ENCODE measurements at places on chromosomes 16 and 17. TPM values are rescaled to one million over a fixed set of nuclear protein-coding genes. Genes with fewer than 3 reads are reported as not detected.

DNA sequence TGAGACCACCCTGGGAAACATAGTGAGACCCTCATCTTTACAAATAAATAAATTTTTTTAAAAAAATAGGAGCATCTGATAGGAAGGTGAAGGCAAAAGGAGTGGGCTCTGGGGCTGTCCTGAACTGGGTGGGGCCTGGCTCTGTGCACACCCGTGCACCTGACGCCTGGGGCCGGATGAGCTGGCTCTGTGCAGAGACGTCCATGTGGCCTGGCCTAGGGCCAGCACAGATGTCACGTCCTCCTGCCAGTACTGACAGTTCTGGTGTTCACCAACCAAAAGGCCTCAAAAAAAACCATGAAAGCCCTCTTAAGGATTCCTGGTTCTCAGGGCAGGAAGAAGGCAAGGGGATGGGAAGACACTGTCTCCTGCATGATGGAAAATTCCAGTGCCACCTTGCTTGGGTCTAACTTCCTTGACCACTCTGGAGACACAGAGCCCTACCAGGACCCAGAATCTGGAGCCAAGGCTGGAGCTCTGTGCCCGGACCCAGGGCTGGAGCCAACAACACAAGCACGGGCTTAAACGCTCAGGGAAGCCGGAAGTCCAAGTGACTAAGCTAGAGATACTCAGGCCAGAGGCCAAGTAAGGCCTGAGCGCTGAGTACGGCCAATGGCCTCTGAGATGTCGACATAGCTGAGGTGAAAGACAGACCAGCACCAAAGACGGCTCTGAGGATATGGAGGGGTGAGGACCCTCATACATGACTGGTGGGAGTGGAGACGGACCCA is 32.9 kb downstream of the COPRS start:
- DNase-seq: peak; percentile 48

DNA sequence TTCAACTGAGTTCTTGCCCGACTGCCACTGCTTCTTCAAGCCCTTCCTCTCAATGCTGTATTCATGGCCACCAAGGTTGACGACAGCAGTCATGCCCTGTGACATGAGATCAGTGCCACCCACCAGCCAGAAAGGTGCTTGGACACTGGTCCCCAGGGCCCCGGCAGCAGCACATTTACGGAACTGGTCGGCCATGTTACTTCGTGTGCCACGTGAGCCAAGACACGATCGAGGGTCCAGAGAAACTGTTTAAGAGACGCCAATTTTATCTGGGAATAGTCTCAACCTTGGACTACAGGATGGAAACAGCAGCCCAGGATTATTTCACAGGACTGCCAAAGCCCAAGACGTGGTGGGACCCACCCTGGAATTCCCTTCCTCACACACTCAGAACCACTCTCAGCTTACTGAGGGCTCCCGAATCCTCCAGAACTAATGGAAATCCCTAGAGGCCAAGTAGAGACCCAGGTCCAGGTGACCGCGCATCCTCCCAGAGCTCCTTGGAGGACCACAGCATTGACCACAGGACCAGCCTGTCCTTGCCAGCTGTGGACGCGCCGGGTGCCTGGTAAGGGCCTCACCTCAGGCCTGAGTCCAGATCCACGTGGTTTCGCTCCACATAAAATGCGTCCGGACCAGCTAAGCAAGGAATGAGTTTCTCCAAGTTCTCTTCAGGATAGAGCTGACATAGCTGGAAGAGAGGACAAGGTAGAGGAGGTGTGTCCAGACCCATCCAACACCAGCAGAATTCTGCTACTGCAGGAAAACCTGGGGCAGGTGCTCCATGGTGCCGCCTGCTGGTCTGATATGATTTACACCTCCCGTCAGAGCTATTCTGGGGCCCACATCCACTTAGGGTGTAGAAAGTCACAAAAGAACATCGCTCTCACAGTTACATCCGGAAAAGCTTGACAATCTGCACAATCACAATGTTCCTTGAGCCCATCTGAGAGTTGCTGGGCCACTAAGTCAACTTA is 28.2 kb downstream of the MAP1LC3B start:
- DNase-seq: no peak

DNA sequence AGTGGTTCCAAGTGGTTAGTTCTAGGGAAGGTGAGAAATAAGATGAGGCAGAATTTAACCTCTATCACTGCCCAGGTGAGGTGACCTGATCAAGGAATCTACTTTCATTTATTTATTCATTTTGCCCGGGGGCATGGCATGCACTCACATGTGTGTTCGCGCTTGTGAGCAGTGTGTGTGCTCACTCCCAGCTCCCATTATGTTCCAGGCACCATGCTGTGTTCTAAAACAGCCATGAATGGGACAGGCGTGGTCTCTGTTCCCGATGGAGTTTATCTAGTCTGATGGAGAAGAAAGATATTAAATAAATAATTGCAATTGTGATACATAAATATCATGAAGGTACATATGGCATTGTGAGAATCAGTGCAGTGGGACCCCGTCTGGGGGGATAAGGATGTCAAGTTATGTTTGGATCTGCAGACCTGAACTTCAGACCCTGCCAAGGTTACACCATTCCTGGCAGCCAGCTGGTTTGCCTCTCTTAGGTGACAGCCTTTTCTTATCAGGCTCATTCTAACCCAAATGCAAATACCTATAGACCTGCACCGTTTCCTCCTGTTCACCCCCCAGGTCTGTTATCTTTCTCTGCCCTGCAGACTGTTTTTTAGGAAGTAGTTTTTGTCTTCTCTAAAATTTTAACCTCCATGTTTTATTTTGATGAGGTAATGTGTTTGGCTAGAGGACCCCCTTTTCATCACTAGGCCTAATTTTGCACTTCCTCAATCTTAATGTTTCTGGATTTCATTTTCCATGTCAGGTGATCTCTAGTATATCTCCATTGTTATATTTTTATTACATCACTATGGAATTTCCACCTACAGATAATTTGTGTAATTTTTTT is 11.8 kb downstream of the CYB5B start:
- DNase-seq: no peak

GRCh38 chr17:73650617-73651200 is 6.5 kb upstream of the SDK2 start:
- DNase-seq: no peak

DNA sequence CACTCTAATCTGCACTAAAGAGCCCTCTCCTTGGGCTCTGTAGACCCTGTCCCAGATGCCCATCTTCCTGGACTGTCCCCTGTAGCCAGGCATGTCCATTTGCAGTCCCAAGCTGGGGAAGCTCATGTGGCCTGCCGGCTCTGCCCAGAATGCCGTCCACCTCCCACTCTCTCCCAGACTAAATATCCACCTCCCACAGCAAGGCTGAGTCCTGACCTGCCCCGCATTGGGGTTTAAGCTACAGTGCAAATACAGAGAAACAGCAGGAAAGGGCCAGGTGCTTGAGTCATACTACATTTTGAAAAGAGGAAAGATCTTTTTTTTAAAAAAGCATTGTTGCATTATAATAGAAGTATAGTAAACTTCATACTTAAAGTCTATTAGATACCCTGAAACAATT is 3.0 kb downstream of the ST6GALNAC2 start:
- DNase-seq: no peak

DNA sequence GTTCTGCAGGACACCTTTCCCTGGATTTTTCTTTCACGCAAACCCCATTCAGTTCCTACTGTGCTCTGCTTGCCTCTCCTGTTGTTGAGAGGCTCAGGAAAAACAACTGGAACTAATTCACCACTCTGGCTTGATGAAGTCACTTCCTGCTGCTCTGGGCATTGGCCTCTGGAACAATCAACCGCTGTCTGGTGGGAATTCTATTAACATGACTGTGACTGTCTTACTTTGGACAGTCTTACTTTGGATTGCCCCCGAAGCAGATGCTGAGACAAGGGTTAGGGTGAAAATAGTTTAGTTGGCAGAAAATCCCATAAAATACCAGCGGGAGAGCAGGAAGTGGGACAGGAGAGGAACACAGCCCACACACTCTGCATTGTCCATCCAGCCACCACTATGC is 90.0 kb upstream of the HSBP1 start:
- no peak for DNase-seq

- DNase-seq: no peak
These were observed 14.1 kb upstream of the NDEL1 start for GRCh38 chr17:8421571-8421970.

- DNase-seq: no peak
These were observed 197.0 kb downstream of the CYLD start for GRCh38 chr16:50938932-50939331.

GRCh38 chr17:6713918-6714271 is 726 bp upstream of the SLC13A5 start:
- DNase-seq: no peak

- no peak for DNase-seq
These were observed 92.2 kb downstream of the CDH8 start for GRCh38 chr16:61944004-61944403.

The SOCS7 gene
- 15.2 TPM for total RNA-seq

The PRKCB gene
- total RNA-seq: 2.5 TPM

The CD300LB gene
- 0.25 TPM for total RNA-seq

The SDR42E2 gene
- total RNA-seq: not detected

The KRT33B gene
- total RNA-seq: not detected

The SLFN12L gene
- 0.32 TPM for total RNA-seq

The DUS1L gene
- total RNA-seq: 67.7 TPM

The ATAD5 gene
- total RNA-seq: 0.50 TPM

The LGALS9B gene
- total RNA-seq: not detected

The UNC13D gene
- total RNA-seq: 8.6 TPM
